Right renal pelvis (tissue), 4 donors: ENCODE measurements at places on chromosomes 7 and 10.

DNA sequence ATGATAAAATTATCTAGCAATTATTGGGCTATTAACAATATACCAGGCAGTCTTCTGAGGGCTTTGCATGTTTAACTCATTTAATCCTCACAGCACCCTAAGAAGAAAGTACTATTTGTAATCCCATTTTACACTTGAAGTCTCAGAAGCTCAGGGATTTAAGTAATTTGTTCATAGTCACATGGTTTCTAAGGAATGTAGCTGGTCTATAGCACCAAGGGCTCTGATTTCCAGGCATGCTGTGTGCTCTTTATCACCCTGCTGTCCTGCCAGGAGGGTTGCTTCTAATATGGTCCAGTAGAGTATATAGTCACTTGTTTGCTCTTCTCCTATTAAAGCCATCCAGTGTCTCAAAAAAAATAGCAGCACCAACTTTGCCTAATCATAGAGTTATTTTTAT is 417.2 kb downstream of the PLXDC2 start:
- DNase-seq, result no peak

DNA sequence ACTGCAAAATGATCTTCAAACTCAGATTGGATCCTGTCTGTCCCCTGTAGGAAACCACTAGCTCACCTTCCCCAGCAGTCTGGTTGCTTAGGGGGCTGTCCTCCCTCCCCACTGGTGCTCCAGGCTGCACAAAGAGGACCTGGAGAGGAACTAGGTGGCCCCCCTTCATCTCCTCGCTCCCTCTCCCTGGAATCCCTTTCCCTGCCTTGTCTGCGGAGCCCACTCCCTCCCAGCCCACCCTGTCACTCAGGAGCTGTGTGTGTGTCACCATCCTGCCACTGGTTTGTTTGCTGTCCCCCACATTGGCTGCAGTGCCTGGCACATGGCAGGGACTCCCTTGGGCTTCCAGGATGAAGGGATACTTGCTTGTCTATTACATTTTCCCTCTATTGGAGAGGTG is 35.5 kb upstream of the ZMIZ2 start:
- DNase-seq, result no peak

- DNase-seq, result no peak
These were observed 33.1 kb downstream of the GSTO2 start for GRCh38 chr10:104301907-104302690.

GRCh38 chr10:51950371-51950995 is 251.1 kb upstream of the CSTF2T start:
- DNase-seq, result no peak

GRCh38 chr10:35889971-35890675 is 248.0 kb upstream of the FZD8 start:
- DNase-seq, result no peak

DNA sequence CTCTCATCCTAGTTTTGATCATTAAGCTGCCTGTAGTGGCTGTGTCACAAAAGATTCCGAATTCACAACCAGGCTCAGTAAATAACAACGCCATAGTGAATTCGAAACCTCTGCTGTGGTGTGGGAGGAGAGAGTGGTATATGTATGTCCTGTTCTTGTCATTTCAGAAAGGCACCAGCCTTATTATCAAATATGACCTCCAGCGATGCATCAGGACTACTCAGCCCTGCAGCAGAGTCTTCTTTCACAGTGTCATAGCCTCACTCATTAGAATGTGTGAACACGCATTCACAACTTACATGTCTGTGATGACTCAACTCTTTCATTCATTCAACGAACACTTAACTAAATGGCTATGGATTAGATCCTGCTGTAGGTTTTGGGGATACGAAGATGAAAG is 15.3 kb downstream of the AOC1 start:
- DNase-seq, result no peak

GRCh38 chr10:119370111-119370741 is 162.9 kb downstream of the GRK5 start:
- DNase-seq, result no peak

DNA sequence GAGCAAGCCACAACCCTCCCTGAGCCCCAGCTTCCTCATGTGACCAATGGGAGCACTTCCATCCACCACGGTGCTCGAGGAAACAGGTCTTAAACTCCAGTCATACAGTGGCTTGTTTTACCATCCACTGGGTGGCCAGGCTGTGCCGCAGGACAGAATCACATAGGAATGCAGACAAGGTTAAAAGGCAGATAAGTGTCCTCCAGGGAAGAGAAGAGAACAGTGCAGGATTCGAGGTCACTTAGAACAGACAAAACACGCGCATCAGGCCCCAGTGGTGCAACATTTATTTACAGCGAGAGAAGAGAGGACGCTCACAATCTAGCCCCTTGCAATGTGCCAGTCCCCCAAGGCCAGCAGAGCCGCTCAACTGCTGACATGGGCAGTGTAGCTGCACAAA is 92.8 kb downstream of the TMEM130 start:
- DNase-seq, result no peak
